Amniotic stem cell (primary cell): ENCODE measurements at places on chromosomes 16 and 17.

DNA sequence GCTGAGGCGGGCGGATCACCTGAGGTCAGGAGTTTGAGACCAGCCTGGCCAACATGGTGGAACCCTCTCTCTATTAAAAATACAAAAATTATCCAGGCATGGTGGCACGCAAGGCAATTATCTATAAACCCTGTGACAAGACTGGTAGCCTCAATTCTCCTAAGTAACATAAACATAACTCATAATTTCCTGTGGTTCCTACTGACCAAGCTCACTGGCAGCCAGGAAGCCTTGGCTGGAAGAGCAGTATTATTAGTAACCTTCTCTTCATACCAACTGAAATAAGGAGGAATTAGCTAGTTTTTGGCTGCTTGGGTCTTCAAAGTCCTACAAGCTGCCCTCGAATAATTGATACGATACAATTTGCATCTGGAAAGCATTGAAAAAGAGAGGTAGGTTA is 31.6 kb upstream of the LRRC37A3 start:
- DNase-seq: no peak

- no peak for DNase-seq
Measured at GRCh38 chr17:63573634-63574033, 23.4 kb downstream of the DCAF7 start.

DNA sequence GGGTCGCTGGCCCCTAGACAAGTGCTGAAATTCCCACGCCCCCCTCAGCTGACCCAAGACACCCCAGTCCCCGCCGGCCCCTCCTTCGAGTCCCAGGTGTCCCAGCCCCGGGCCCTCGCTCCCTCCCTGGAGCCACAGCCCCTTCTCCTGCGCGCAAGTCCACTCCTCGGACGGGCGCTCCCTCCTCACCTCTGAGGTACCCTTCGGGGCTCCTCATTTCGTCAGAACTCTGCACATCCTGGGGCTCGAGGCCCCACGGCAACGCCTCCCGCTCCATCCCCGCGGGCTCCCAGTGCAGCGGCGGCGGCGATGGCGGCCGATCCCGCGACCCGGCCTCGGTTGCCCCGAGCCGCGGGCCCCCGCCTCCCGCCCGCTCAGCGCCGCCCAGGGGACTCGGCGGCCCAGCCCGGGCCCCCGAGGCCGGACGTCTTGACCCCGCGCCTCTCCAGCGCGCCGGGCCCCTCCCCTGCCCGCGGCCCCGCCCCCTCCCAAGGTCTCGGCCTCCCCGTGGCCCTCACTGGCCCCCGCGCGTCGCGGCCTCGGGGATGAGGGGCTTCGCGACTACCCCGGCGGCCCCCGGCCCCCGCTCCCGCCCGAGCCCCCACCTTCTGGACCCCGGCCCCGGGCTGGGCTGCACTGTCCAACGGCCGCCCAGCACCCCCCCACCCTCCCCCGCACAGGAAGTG is at the start of gene ZNF768:
TSS of gene ZNF768 (minus strand) at position 430 of the 686 bp plus-strand sequence. CDS start at position 277, 153 bp downstream.
- no peak for DNase-seq

- DNase-seq: no peak
Measured at GRCh38 chr16:68660359-68660795, 15.3 kb downstream of the CDH3 start.

DNA sequence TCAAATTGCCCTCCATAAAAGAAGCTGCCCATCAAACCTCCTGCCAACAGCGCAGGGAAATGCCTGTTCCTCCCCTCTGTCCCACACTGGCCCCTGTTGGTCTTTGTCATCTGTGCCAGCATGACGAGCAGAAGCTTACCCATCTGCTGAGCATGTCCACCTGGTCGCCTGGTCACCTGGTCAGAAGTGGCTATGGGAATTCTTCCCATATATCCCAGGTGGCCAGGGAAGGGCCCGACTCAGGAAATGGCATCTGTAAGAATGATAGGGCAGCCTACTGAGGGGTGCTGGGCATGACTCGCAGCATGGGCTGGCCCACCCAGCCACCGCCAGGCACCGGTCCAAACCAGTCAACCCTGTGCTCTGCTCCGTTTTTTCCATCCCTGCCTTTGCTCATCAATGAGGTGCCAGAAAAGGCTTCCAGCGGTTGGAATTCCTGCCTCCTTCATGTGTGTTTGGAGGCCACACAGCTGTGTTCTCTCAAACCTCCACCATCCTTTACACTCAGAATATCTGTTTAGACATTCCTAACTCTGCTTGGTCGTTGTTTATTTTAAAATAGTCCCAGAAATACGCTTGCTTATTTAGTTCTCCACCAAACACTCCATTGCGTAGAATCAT is 145.2 kb downstream of the CLEC16A start:
- no peak for DNase-seq

DNA sequence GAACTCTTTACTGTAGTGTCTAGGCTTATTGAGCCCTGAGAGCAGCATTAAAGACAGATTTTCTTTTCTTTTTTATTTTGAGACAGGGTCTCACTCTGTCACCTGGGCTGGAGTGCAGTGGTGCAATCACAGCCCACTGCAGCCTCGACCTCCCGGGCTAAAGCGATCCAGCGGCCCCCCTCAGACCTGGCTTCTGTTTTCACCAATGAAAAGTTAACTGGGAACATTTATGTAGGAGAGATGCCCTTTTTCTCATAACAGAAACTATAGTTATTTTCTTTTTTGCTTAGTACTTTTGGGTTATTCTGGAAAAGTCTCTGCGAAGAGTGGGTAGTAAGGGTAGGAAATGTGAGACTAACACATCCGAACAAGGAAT is 1.5 kb downstream of the MAP1LC3B start:
- no peak for DNase-seq

DNA sequence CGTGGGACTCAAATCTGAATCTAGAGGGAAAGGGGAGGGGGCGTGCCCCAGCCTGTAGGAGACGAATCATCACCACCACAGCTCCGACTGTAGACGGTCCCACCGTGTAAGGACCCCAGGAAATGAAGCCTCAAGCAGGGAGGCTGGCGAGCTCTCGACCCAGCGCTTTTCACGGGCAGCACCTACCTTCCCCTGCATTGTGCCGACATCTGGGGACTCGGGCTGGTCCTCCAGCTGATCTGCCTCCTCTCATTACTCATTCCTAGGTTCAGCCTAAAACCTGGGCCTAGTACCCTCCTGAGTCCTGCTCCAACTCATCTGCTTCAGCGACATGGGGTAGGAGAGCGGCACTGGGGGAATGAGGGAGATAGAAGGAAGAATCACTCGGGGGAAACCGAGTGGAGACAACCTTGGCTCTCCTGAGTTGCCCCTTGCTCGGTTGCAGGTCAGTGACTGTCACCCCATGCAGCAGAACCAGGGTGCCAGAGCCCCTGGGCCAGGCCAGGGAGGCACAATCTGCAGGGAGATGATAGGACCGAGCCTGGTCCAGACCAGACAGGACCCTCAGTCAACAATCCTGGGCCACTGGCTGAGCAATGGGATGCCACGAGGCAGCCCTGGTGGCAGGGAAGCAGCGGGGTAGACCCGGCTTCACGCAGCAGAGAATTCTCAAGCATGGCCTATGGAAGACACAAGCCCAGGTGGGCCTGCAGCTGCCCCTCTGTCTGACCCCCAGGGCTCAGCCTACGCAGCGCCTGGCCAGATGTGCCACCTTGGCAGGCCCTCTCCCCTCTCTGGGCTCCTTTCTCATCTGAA is 833 bp upstream of the BCAR1 start:
- DNase-seq: no peak

- DNase-seq: no peak
Measured at GRCh38 chr16:75254359-75254837, 3.0 kb upstream of the BCAR1 start.

DNA sequence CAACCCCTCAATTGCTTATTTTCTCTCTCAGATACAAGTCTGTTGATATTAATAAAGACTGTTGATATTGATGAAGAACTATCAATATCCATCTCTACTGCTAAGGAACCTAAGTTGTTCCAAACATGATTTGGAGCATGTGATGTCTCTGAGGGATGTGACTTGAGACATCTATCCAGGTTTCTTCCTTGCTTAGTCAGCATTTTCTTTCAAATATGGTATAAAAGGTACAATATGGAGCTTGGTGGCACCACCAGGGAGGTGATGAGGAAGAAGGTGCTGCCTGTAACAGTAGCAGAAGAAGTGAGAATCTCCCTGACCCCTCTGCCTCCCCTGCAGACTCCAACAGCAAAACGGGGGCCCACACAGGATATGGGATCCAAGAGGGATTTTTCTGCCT is 329.0 kb downstream of the MAF start:
- no peak for DNase-seq

GRCh38 chr16:67518676-67519075 is 10.0 kb upstream of the RIPOR1 start:
- no peak for DNase-seq

DNA sequence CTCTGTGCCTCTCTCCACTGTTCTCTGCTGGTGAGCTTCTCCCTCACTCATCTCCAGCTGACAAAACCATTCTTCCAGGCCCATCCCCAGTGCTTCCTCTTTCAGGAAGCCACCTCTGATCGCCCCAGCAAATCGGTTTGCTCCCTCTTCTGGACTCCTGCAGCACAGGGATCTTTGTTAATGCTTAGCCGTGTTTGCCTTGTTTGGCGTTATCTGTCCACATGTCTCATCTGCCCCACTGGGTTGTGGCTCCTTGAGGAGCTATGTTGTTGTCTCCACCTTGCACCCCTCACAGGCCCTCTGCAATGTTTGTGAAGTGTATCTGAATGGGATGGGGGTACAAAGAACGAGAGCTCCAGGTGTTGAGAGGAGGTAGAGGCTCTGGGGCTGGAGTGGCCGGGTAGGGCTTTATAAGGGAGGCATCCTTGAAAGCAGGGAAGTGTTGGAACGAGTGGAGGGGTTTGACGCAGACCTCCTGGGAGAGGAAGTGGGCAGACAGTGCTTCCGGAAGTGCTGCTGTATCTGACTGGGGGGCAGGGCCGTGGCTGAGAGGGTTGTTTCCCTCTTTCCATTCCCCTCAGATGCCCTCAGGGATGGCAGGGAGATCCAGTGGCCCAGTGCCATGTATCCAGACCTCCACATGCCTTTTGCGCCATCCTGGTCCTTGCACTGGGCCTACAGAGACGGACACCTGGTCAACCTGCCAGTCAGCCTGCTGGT is 27.8 kb downstream of the CASKIN2 start:
- no peak for DNase-seq

GRCh38 chr17:46895171-46895570 is 27.8 kb upstream of the GOSR2 start:
- no peak for DNase-seq

- no peak for DNase-seq
Measured at GRCh38 chr16:66519482-66520373, 30.2 kb downstream of the TK2 start.

DNA sequence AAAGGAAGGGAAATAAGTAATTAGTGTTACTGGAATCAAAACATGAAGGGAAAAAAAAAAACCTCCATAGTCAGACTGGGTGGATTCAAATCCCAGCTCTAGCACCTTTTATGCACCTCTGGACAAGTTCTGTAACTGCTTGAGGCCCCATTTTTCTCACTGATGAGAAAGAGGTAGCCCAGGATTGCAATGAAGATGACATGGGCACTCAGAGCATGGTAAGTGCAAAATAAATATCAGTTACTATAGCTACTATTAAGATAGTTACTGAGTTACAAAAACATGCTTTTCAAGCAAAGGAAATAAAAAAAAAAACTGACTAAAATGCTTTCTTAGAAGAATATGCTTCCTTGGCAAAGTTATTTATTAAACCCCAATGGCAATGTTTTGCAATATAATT is 58.8 kb downstream of the CEP95 start:
- no peak for DNase-seq

DNA sequence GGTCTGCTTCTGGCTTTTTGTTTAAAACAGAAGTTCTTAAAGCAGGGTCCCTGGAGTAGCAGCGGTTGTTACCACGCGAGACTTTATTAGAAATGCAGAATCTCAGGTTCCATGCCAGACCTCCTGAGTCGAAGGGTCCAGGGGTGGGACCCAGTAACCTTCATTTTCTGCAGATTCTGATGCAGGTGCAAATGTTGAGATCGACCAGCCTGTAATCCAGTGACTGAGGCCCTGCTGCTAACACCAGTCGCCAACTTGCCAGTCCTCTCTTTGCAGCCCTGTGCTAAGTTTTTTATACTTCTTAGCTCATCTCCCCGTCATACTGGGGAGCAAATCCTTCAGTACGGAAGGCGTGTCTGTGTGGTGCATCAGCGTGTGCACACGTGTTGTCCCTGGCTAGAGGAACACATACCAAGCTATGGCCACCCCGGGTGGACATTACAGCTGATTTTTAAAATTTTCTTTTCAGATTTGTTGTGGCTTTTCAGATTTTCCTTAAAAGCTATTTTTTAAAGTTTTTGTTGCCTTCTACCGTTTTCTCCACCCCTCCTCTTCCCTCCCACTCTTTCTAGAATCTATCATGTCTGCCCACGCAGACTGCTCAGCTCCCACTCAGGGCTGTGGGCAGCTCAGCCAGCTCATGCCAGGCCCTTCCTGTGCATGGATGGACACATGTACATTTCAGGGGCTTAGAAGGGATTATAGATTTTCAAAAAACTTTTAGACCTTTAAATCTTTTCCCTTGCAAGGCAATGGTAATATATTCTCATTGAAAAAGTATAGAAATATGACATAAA is 57.7 kb downstream of the MEAK7 start:
- no peak for DNase-seq

GRCh38 chr16:86672179-86672863 is 94.0 kb downstream of the FOXL1 start:
- no peak for DNase-seq

DNA sequence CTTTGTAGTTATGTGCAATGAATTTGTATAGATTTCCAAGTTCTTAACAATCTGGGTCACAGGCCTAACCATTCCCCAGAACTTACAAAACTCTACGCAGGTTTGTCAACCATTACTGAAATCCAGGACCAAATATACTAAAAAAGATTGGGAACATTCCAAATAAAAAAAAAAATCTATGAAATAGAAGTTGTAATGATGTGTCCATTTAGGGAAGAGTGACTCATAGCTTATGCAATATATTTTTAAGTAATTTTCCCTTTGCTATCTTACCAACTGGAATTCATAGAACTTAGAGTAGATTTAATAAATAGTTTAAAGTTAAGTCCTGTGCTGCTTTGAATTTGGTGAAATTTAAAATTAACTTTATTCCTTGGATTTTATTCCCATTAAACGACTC is 393.2 kb downstream of the PMP22 start:
- no peak for DNase-seq

- no peak for DNase-seq
Measured at GRCh38 chr16:86201746-86202145, 302.8 kb downstream of the IRF8 start.

GRCh38 chr17:81034168-81034777 is 678 bp upstream of the BAIAP2 start:
- no peak for DNase-seq

DNA sequence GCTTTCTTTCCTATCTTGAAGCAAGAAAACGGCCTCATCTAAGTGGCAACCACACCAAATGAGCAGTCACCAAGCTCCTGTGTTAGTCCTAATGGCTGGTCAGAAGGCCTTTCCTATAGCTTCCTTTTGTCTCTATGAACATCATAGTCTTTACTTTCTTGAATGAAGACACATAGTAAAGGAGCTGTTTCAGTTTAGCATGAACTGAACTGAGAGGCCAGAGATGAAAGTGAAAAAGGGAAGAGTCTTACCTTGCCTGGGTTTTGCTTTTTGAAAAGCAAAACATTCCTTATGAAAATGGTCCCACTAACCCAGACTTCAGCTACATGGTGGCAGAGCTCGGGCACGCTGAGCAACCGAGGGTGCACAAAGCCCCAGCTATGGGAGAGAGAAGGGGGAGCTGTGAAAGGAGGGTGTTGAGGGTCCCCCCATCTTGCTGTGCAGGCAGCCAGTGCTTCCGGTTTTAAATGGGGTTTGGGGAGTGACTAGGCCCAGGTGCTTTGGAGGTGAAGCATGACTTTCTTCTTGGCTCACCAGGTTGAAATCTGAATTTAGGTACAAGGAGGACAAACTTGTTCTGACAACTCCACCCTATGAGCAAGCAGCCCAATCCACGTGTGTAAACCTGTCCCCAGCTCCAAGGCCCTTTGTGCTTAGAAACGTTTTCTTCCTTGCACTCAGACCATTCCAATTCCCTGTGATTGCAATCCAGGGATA is 9.1 kb upstream of the PSMC3IP start:
- no peak for DNase-seq
